ENCODE measurements at places on chromosomes 4 and X. TPM values are rescaled to one million over a fixed set of nuclear protein-coding genes. Genes with fewer than 3 reads are reported as not detected.

NEXMIF gene
- 0.48 TPM for total RNA-seq

PDGFRA gene
- total RNA-seq: not detected

GK gene
- 30.4 TPM for total RNA-seq

- DNase-seq: no peak
Observed at GRCh38 chr4:124343661-124344171, 368.8 kb downstream of the ANKRD50 start.

- DNase-seq: no peak
Observed at GRCh38 chr4:101785486-101785885, 5.0 kb upstream of the BANK1 start.

All from activated naive CD8-positive, alpha-beta T cell treated with anti-CD3 and anti-CD28 coated beads for 36 hours (primary cell).